SHP77 treated with DMSO at 0.1 percent for 48 hours (cell line): ENCODE measurements at places on chromosomes 4 and X.

GRCh38 chrX:152601848-152602616, 35.7 kb upstream of the GABRQ start:
- no peak for DNase-seq

DNA sequence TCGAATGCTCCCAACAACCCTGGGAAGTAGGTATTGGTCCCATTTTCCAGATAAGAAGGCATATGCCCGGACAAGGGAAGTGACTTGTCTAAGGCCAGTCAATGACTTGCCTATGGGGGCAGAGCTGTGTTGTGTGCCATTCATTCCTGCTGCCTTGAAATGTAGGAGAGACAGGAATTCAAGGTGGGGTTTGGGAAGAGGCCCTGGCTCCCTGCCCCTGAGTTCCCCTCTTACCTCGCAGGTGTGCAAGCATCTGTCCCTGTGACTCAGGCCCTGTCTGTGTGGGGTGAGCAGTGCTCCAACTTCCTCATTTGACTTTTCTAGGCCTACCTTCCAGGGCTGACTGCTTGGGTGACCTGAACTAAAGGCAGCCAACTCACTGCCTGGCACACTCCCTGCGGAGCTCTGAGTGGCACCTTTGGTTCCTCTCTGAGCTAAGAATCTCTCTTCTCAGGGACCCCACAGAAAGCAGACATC, 5.1 kb downstream of the EFNB1 start:
- DNase-seq, result no peak

- no peak for DNase-seq
Observed at GRCh38 chr4:149269835-149270234, 545.8 kb downstream of the IQCM start.

DNA sequence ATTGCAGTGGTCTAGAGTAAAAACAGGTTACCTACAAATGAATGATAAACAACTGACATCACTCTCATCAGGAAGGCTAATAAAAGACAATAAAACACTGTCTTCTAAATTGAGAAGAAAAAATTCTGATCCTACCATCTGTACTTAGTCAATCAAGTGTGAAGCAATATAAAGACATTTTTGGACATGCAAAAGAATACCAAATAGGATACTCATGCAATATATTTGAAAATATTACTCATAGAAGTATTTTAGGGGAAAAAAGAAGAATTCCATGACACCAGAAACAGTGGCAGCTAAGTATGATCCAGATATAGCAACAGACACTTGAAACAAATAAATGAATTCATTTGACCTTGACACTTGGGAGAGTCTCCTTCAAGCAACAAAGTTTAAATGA, 63.8 kb upstream of the FAM120C start:
- DNase-seq, result no peak

DNA sequence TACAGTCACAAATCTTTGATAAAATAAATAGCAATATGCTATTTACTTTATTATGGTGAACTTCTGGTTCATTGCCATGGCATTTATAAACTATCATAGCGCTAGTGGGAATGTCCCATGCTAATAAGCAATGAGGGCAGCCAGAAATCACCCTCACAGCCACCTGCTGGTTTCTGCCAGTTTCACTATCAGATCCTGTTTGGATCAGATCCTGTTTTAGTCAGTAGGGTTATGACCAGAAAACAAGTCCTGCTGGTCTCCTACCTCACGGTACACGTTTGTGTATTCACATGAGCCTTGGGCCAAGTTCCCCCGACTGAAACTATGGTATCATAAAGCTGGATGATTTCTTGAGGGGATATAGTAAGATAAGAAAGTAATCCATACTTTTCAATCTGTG, 17.7 kb downstream of the FOXR2 start:
- DNase-seq, result no peak

- no peak for DNase-seq
Observed at GRCh38 chrX:107826238-107827029, 768 bp downstream of the MID2 start.

DNA sequence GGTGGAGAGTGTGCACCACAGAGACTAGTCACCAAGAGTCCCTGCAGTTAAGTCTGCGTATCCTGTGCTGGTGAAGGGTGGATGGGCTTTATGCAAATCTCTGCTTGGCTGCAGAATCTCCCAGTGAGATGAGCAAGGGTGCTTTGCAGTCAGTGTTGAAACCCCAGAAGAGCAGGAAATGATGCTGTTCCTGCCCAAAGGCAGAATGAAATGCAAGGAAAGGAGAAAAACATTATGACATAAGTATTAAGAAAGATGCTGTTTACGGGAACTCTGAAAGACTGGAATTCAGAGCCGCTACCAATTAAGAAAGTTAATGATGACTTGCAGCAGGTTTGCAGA, 25.4 kb upstream of the ACSL1 start:
- no peak for DNase-seq

DNA sequence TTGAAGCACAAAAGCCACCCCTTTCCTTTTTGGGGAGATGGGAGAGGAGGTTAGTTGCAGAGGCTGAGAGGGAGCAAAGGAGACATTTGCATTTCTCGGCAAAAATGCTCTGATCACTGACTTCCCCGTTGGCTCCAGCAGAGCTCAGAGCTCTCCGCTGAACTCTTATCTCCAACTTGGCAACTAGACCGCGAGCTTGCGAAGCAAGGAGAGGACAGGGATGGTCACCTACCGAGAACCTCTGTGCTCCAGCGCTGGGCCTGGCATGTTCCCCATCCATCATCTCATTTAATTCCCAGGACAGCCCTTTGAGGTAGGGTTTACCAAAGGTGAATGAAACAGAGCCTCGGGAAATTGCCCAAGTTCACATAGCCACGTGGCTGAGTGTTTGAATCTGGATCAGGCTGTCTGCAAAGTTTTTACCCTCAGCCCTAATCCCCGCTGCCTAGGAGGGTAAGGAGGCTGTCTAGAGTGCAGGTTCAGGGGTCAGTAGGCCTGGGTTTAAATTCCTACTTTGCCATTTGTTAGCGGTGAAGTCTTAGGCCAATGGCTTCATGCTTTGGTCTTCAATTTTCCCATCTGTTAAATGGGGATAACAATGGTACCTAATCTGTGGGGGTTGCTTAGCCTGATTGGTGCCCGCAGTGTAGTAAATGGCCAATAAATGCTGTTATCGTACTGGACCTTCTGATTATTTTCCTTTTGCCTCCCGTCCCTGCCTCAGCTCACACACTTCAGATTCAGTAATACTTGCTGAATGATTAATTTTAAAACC, 3.8 kb upstream of the CITED1 start:
- no peak for DNase-seq

- DNase-seq, result no peak
Observed at GRCh38 chrX:20433388-20433775, 166.7 kb upstream of the RPS6KA3 start.

DNA sequence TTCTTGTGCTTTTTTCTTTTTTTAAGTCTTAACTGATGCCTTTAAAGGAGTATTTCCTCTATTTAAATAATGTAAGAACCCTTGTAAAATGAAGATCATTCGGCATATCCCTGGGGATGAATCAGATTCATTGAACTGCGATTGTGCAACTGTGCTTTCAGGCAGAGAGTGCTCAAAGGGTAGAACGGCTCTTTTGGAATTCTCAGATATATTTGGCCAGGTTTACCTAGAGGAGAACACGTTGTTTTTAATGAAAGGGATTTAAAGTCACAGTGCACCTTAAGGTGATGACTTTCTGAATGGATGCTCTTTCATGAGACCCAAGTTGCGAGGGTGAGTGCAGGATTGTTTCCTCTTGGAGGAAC, 51.6 kb upstream of the ELOVL6 start:
- no peak for DNase-seq
